Right kidney (tissue), 9 donors: ENCODE measurements at places on chromosomes 5 and 9.

DNA sequence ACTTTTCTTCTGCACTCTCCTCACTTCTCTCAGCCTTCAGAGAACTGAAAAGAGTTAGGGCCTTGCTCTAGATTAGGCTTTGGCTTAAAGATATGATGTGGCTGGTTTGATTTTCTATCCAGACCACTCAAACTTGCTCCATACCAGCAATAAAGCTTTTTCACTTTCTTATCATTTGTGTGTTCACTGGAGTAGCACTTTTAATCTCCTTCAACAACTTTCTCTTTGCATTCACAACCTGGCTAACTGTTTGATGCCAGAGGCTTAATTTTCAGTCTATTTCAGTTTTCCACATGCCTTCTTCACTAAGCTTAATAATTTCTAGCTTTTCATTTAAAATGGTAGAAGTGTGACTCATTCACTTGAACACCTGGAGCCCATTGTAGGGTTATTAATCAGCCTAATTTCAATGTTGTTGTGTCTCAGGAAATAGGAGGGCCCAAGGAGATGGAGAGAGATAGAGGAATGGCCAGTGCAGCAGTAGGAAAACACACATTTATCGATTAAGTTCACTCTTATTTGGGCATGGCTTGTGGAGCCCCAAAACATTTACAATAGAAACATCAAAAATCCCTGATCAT, 5.9 kb downstream of the ATPSCKMT start:
- DNase-seq: no peak

- no peak for DNase-seq
Measured at GRCh38 chr9:36121971-36122370, 14.6 kb upstream of the GLIPR2 start.

DNA sequence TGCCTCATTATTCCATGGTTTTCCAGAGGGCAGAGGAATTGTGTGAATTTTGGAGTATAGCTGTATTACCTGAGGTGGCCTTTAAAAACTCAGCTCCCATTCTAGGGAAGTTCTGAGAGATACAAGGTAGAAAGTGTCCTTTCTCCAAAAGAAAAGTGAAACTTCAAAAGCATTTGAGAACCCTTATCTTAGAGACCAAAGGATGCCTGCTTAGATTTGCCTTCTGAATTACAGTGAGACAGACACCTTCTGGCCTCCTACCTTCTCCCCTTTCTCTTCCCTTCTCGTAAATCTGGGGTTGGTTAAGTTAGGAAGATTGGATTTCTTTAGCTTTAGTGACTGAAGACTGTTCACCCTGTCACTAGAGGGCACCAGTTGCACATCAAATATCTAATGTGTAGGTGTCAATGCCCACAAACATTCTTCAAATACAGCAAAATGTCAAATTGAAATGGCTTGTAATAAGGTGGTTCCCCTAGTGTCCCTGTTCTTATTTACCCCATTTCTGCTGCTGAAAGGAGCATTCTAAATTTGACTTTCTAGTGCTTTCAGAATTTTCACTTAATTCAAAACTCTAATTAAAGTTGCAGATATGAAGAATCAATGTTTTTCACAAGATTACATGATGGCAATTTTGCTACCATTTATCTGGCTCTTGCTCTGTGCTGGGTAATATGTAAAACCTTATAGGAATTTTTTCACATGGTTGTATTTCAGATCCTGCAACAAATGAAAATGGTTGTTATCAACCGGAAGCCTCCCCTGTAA, 46.7 kb downstream of the PRRC1 start:
- no peak for DNase-seq

- DNase-seq: no peak
Measured at GRCh38 chr9:91992461-91993041, 42.5 kb upstream of the ROR2 start.

DNA sequence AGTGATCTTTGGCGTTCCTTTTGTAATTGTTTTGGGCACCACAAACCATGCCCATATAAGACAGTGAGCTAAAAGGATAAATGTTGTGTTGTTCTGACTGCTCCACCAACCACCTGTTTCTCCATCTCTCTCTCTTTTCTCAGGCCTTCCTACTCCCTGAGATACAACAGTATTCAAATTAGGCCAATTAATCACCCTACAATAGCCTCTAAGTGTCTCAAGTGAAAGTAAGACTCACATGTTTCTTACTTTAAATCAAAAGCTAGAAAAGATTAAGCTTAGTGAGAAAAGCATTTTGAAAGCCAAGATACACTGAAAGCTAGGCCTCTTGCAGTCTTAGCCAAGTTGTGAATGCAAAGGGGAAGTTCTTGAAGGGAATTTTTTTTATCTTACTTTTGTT, 268.8 kb upstream of the NREP start:
- no peak for DNase-seq

GRCh38 chr5:139657363-139658321, 9.5 kb downstream of the CXXC5 start:
- DNase-seq: no peak

- DNase-seq: peak; percentile 59
Measured at GRCh38 chr5:34756781-34757624, 82.0 kb upstream of the TTC23L start.

DNA sequence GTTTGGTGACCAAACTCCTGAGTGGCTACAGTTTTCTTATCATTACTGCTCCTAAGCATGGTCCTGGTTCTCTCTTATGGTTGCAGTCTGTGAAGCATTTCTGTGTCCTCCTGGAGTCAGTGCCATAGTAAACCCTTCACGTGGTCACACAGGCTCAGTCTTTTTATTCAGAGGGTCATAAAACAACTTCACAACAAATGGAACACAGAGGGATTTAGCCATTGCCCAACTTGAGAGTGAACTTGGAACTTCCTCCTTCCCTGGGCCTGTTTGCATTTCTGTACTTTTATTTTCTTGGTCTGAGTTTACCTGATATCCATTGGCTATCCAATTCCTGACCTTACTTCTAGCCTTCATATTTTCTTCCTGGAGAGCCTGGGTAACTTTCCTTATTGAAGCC, 144.9 kb downstream of the CCDC192 start:
- DNase-seq: no peak

- DNase-seq: no peak
Measured at GRCh38 chr5:105501315-105501714, 1938.7 kb upstream of the NUDT12 start.

DNA sequence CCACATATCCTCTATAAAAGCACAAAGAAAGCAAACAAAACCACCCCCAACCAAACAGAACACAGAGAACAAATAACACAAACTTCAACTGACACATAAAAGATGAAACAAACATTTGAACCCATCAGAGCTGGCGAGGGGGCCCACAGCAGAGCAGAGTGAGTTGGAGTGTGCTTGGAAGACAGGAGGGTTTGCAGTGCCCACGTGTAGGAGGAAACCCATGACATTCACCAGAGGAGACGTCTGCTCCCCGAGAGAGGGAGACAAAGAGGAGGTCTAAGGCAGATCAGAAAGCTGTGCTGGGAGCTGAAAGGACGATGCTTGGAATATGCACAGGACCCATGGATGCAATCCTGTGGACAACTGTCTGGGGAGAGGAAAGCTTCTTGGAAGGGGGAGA, 27.0 kb downstream of the MRPL36 start:
- no peak for DNase-seq

DNA sequence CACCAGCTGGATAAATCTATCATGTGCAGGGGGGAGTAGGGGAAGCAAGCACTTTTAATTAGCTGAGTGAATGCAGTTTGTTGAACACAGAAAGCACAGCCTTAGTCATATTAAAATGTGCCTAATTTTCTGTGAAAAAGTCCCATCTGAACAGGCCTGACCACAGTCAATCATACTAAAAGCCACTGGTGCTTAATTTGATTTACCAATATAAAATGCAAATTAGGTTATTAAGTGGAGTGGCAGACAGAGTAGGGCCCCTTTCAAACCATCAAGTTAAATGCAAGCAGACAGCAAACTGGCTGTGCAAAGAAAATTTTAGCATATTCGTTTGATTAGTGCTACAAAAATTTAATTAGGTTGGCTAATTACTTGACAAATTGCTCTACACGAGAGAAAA, 176.1 kb downstream of the ISL1 start:
- no peak for DNase-seq

DNA sequence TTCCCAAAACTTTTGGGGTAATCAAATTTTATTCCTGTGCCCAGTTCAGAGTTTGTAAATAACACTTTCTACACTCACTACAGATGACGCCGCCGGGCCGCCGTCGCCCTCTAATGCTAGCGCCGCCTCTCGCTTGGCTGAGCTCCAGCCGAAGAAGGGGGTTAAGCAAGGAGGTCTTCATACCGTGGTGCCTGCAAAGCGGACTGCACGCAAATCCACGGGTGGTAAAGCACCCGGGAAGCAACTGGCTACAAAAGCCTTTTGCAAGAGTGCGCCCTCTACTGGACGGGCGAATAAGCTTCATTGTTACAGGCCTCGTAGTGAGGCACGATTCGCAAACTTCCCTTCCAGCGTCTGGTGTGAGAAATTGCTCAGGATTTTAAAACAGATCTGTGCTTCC, 280.4 kb downstream of the MEF2C start:
- DNase-seq: no peak

- no peak for DNase-seq
Measured at GRCh38 chr9:105886136-105886535, 191.8 kb downstream of the TMEM38B start.

DNA sequence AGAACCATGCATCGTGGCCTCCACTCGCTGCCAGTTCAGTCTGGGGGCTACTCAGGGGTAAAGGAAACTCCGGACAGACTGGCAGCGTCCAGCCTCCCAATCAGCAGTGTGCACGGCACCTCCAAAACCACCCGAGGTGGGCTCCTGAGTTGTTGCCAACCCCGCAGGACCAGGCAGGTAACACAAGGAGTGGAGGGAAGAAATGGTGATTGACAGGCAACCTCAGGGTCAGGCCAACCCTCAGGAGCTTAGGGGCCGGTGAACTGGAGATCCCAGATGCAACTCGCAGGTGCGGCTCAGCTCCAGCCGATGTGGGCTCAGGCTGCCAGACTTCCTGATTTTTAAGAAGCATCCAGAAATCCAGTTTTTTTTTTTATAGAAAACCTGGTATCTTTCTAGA, 37.3 kb upstream of the AKNA start:
- DNase-seq: no peak

DNA sequence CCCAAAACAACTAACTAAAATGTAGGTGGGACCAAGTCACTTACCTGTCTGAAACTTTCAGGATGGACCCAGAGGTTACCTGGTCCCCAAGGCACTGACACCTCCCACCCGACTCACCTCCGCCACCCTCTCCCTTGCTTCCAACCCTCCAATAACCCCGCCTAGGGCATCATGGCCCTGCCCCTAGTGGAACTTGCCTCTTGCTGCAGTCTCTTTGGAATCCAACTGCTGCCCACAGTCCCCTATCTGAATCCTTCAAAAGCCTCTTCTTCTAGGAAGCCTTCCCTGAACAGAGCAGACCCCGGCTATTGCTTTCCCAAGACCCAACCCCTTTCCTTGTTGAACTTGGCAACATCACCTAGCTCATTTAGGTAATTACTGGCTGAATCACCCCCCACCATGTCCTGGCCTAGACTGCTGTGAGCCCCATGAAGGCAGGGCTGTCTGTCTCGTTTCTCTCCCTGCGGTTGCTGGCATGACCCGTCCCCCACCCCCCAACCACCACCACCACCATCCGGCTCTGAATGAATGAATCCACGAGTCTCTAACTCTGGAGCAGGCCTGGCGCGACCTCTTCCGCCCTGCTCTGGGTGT, 9.4 kb downstream of the CRB2 start:
- DNase-seq: no peak

DNA sequence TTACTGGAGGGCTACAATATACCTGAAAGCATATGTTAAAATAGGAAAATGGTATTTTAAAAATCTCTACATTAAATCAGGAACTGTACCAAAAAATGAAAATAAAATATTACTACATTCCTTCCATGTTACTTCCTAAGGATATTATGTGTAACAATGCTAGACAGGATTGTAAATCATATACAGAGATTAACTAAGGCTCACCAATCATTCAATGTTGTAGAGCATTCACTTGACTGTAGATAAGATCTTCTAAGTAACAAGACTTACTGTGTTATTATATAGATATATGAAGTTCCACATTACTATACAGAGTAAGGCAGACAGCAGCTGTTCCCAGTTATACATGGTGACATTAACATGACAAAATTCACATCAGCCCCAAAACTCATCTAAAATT, 1919.1 kb upstream of the CDH9 start:
- DNase-seq: no peak

DNA sequence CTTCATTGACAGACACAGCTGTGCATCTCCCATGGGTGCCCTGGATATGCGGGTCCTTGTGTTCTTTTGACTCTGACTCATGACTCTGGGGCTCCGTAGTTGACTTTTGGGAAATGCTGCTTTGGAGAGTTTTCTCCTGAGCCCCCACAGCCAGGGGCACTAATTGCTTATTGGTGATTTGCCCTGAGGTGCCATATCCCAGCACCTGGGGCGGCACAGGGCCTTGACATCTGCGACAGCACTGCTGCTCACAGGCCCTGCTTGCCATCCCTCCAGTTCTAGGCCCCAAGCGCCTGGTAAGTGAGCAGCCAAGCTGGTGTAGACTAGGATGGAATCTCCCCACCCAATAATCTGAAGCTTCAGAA, 75.1 kb downstream of the AMBP start:
- no peak for DNase-seq

GRCh38 chr5:135832941-135833920, 1.2 kb upstream of the SLC25A48 start:
- DNase-seq: no peak

DNA sequence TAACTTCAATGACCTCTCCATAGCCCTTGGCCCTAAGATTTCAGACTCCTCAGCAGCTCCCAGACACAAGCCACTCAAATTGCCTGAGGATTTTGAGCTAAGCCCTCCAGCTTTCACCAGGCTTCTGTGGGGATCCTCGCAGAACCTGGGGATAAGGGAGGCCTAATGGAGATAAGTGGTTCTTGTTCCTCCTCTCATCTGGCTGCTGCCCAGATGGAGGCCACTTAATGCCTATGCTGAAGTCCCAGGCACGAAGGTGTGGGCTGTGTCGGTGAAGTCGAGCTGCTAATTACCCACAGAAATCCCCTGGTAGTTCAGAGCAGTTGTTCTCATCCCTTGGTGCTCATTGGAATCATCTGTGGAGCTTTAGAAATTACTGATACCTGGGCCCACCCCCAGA, 10.3 kb upstream of the FAT2 start:
- no peak for DNase-seq

DNA sequence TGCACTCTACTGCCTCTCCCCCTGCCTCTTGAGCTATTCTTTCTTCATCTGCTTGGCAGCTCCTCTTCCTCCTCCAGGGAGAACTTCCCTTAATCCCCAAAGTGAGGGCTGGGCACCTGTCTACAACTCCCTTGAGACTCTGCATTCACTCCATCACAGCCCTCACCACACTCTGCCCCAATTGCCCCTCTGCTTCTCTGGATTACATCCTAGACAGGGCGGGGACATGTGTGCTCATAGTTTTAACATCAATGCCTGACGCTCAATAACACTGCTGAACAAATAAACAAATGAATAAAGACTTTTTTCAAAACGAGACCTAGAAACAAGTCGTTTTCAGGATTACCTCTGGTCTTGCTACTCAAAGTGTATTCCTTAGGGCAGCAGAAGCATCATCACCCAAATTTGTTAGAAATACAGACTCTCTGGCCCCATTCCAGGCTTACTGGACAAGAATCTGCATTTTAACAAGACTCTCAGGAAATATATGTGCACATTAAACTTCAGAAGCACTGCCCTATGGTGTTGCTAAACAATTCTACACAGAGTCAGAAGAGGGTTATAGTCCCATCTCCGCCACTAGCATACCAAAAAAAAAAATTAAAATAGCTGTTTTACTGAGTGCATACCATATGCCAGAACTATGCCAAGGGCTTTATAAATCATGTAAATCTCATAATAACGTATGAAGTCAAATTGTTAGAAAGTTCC, 115.6 kb downstream of the CDK5RAP2 start:
- no peak for DNase-seq
